ENCODE measurements at places on chromosomes 7 and 10. TPM values are rescaled to one million over a fixed set of nuclear protein-coding genes. Genes with fewer than 3 reads are reported as not detected.
A peak's percentile ranks its signal among the peaks of the same experiment; 100 is the strongest.

Gene HABP2
- not detected for total RNA-seq

Gene UMAD1
- total RNA-seq, result 18.9 TPM

- no peaks in the 10 kb centered on the region for H3K36me3 ChIP-seq
- no peak overlapping the region for H3K4me3 ChIP-seq
- H3K27ac ChIP-seq, result no peak overlapping the region
- no peak for DNase-seq
- no peaks in the 10 kb centered on the region for H3K4me1 ChIP-seq
- no peaks in the 10 kb centered on the region for H3K27me3 ChIP-seq
These were observed 28.3 kb upstream of the RALA start for GRCh38 chr7:39594988-39595620.

GRCh38 chr7:34160261-34160752, 255.0 kb downstream of the BMPER start:
- no peaks in the 10 kb centered on the region for H3K36me3 ChIP-seq
- no peak overlapping the region for H3K27ac ChIP-seq
- H3K4me3 ChIP-seq, result no peak overlapping the region
- no peaks in the 10 kb centered on the region for H3K27me3 ChIP-seq
- no peak for DNase-seq

Gene KMT2C
- 104 TPM for total RNA-seq

DNA sequence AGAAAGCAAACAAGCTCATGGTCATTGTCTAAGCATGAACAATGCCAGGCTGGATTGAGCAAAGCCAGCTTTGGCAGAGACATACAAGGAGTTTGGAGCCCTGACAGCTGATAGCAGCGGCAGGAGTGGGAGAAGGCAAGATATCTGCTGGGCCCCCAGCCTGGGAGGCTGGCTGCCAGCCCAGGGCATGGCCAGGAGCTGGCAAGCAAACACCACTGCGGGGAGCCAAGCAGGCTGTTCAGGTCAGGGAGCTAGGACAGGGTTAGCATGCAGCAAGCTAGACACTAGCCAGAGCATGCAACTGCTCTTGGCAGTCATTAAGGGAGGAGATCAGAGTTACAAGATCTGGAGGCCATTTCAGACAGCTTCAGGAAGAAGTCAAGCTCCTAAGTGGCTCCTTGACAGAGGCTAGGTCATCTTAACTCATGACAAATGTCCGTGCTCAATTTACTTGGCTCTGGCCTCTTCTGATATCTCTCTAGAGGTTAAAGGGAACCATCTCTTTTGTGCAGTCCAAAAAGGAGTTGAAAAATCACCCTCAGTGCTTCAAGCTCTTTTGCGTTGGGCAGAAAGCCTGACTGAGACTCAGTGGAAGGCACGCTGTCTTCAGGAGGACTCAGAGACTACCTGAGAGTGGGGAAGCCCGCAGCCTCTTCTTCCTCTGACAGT, 436.8 kb upstream of the C7orf33 start:
- no peak overlapping the region for H3K27ac ChIP-seq
- no peak overlapping the region for H3K4me3 ChIP-seq
- no peaks in the 10 kb centered on the region for H3K4me1 ChIP-seq
- H3K36me3 ChIP-seq, result no peaks in the 10 kb centered on the region
- no peaks in the 10 kb centered on the region for H3K27me3 ChIP-seq

DNA sequence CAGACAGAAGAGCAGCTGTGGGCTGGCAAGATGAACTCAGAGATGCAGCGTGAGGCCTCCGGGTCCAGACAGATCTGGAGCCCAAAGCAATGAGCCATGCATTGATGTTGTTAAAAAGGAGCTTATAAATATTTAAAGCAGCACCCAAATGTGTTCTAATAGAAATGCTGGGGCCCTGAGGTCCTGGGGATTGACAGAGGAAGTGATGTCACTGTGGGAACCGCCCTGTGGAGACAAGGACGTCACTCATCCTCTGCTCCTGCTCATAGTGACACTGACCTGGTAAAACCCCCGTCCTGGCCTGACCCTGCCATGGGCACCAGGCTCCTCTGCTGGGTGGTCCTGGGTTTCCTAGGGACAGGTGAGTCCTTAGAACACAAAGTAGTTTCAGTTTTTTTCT, 197.0 kb upstream of the PRSS58 start:
- DNase-seq, result no peak
- no peaks in the 10 kb centered on the region for H3K27me3 ChIP-seq

DNA sequence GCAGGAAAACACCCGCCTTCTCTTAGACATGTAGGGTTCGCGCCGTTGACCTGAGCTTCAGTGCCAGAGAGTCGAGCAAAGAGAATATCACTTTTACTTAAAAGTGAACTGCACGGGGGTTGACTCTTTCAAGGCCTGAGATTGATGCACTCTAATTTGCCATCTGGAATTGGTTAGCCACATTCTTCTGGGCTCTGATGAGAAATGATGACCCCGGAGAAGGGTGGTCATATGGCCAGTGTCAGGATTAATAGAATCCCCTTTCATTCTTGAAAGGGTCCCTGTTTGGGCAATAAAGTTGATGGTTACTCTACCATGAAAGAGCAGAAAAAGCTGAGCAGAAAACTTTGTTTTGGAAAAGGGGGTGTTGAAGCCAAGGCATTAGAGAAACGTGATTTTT, 31.2 kb downstream of the GRK5 start:
- H3K27me3 ChIP-seq, result no peaks in the 10 kb centered on the region
- peaks cover 10% of the 10 kb centered on the region for H3K4me1 ChIP-seq
- no peak overlapping the region for H3K27ac ChIP-seq
- H3K36me3 ChIP-seq, result no peaks in the 10 kb centered on the region

- H3K36me3 ChIP-seq, result no peaks in the 10 kb centered on the region
- no peaks in the 10 kb centered on the region for H3K27me3 ChIP-seq
- H3K4me1 ChIP-seq, result no peaks in the 10 kb centered on the region
- no peak overlapping the region for H3K4me3 ChIP-seq
- no peak overlapping the region for H3K27ac ChIP-seq
These were observed 65.2 kb upstream of the ITPRID1 start for GRCh38 chr7:31448649-31449048.

DNA sequence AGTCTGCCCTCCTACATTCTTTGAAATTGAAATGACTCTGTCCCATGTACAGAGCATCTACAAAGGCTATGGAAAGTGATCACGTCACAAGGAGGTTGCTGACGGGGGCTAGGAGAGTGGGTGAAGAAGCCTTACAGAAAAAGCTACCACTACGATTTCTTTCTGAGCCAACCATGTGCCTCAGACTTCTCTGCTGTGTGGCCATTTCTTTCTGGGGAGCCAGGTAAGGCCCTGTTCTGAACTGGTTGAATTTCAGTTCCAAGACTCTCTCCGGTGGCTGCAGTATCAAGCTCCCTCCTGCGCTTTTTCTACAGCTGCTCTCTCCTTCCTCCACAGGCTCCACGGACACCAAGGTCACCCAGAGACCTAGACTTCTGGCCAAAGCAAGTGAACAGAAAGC, 112.5 kb upstream of the PRSS1 start:
- H3K4me3 ChIP-seq, result no peak overlapping the region
- DNase-seq, result no peak
- no peaks in the 10 kb centered on the region for H3K4me1 ChIP-seq

DNA sequence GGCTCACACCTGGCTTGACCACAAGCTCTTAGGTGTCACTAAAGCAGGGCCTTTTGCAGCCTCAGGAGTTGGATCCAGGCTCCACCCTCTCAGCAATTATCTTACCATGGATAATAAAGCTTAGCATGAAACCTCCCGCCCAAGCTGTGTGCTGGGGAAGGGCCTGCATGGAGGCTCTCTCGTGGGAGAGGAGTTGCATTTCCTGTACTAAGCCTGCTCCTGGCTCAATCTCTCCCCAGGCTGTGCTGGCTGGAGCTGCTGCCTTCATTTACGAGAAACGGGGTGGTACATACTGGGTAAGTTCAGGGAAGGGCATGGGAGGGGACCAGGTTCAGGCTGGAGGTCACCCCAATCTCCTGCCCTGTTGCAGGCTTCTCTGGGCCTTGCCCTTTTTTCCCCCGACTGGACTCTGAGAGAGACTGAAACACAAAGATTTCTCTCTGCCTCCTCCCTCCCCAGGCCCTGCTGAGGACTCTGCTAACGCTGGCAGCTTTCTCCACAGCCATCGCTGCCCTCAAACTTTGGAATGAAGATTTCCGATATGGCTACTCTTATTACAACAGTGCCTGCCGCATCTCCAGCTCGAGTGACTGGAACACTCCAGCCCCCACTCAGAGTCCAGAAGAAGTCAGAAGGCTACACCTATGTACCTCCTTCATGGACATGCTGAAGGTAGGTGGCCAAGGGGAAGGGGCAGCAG, 2.7 kb downstream of the TMEM176A start:
- H3K4me1 ChIP-seq, result no peaks in the 10 kb centered on the region
- no peak for DNase-seq
- no peaks in the 10 kb centered on the region for H3K36me3 ChIP-seq
- no peaks in the 10 kb centered on the region for H3K27me3 ChIP-seq

DNA sequence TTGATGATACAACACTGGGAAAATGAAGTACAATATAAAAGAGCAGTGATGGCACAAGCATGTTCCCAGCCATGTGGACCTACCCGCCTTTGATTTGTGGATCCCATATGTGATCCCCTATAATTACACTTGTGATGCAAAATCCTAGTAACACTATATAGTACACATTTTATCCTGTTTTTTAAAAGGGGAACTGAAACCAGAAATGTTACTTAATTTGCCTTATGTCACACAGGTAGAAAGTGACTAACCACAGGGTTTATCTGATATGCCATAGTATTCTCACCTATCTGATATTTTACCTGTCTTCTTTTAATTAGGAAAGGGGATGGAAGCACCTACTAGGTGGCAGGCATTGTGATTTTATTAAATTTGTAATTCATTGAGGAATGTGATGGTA, 35.0 kb downstream of the ARMC3 start:
- H3K4me3 ChIP-seq, result no peak overlapping the region
- no peak for DNase-seq
- no peaks in the 10 kb centered on the region for H3K36me3 ChIP-seq
- H3K27ac ChIP-seq, result no peak overlapping the region
- no peaks in the 10 kb centered on the region for H3K4me1 ChIP-seq
- H3K27me3 ChIP-seq, result no peaks in the 10 kb centered on the region

DNA sequence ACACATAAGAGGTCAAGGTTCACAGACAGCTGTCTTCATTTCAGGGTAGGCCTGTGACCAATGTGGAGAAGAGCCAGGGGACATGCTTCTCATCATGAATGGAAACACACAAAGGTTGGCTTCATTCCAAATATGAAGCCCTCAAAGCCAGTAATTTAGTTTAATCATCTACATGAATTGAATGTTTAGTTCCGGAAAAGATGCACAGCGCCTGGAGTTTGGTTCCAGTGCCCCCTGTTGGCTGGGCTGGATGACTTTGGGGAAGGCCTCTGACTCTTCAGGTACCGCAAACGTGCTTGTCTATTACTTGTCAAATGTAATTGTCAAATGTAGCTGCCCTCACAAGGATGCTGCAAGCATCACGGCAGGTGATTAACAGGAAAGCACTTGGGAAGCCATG, 130.7 kb downstream of the ADRA2A start:
- no peaks in the 10 kb centered on the region for H3K4me1 ChIP-seq
- no peak overlapping the region for H3K4me3 ChIP-seq
- no peak for DNase-seq
- H3K27ac ChIP-seq, result no peak overlapping the region

GRCh38 chr10:127012769-127013152, 107.5 kb downstream of the DOCK1 start:
- peak; percentile 77 for DNase-seq
- no peaks in the 10 kb centered on the region for H3K27me3 ChIP-seq
- no peak overlapping the region for H3K27ac ChIP-seq
- H3K4me1 ChIP-seq, result no peaks in the 10 kb centered on the region
- H3K36me3 ChIP-seq, result no peaks in the 10 kb centered on the region
- no peak overlapping the region for H3K4me3 ChIP-seq

DNA sequence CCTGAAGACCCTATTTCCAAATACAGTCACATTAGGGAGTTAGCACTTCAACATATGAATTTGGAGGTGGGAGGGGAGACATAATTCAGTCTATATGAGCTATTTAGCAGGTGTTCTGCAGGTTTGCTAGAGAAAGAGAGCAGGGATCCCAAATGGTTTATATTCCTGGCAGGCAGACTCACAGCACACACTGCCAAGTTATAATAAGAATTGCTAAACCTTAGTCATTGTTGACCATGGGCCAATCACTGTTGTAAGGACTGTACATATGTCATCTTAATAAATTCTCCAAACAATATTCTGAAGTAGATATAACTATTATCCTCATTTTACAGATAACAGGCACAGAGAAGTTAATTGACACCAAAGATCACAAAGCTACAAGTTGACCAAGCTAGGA, 1.5 kb upstream of the CCDC3 start:
- H3K27me3 ChIP-seq, result no peaks in the 10 kb centered on the region
- no peak overlapping the region for H3K27ac ChIP-seq
- H3K4me1 ChIP-seq, result peaks cover 6% of the 10 kb centered on the region
- H3K4me3 ChIP-seq, result no peak overlapping the region
- no peak for DNase-seq

Gene C7orf57
- not detected for total RNA-seq

GRCh38 chr10:27020243-27020642, 80.1 kb downstream of the ANKRD26 start:
- no peak for DNase-seq
- no peaks in the 10 kb centered on the region for H3K27me3 ChIP-seq
- no peaks in the 10 kb centered on the region for H3K4me1 ChIP-seq
- H3K4me3 ChIP-seq, result no peak overlapping the region
- peaks cover 2% of the 10 kb centered on the region for H3K36me3 ChIP-seq

DNA sequence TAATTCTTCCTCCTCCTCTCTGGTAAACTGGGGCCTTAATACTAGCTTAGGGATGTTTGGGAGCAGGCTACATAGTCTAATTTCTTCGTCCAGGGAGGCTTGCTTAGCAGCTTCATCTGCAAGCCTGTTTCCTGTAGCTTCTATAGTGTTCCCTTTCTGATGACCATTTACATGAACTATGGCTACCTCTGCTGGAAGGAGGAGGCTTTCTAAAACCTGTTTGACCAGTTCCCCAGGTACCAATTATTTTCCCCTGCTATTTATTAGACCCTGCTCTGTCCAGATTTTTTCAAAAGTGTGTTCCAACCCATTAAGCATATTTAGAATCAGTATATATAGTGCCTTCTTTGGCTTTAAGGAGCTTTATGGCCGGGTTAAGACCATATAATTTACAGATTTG, 38.8 kb upstream of the DNAH11 start:
- H3K27ac ChIP-seq, result no peak overlapping the region
- no peak overlapping the region for H3K4me3 ChIP-seq
- DNase-seq, result no peak

DNA sequence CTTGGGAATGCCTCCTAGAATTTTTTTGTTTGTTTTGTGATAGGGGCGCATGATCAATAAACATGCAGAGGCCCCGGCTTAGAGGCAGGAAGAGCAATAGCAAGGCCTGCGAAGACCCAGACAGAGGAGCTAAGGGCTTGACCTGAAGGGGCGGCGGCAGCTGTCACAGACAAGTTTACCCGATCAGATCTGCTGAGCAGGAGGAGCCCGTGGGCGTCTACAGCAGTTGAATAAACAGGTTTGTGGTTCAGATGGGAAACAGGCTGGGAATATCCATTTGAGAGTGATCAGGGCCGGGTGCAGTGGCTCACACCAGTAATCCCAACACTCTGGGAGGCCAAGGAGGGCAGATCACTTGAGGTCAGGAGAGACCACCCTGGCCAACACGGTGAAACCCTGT, 126.0 kb upstream of the CALN1 start:
- no peaks in the 10 kb centered on the region for H3K4me1 ChIP-seq
- no peaks in the 10 kb centered on the region for H3K27me3 ChIP-seq
- H3K27ac ChIP-seq, result no peak overlapping the region
- DNase-seq, result no peak
- H3K4me3 ChIP-seq, result no peak overlapping the region
- H3K36me3 ChIP-seq, result no peaks in the 10 kb centered on the region
